ENCODE measurements at places on chromosomes 3 and 15. TPM values are rescaled to one million over a fixed set of nuclear protein-coding genes. Genes with fewer than 3 reads are reported as not detected.

The SI gene
- total RNA-seq, result not detected

The C15orf39 gene
- total RNA-seq, result 25.9 TPM

DNA sequence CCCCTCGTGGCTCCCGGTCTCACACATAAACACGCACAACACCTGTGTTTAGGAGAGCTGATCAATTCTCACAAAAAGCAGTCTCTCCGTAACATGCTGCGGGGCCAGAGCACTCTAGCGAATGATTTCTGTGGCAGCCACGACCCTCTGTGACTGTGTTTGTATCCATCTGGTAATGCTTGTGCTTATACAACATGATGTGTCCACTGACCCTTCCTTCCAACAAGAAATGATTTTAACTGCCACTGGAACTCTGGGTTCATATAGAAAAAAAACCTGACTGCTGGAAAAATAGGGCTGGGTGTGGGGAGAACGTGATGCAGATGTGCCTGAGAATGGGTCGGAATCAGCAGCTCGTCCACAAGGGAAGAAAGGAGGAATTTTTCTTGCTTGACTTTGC lies 410.2 kb downstream of the GAP43 start:
- no peaks in the 10 kb centered on the region for H3K36me3 ChIP-seq
- no peaks in the 10 kb centered on the region for H3K4me1 ChIP-seq
- no peaks in the 10 kb centered on the region for H3K27me3 ChIP-seq
- H3K27ac ChIP-seq, result no peak overlapping the region

- H3K4me1 ChIP-seq, result peaks cover 28% of the 10 kb centered on the region
- peaks cover 7% of the 10 kb centered on the region for H3K36me3 ChIP-seq
- H3K27ac ChIP-seq, result no peak overlapping the region
- DNase-seq, result no peak
Observed at GRCh38 chr15:75027551-75027950, 4.2 kb downstream of the PPCDC start.

The MESP2 gene
- not detected for total RNA-seq

Measured in CD4-positive, alpha-beta memory T cell (primary cell).